ENCODE measurements at places on chromosomes 4 and X.
A peak's percentile ranks its signal among the peaks of the same experiment; 100 is the strongest.

DNA sequence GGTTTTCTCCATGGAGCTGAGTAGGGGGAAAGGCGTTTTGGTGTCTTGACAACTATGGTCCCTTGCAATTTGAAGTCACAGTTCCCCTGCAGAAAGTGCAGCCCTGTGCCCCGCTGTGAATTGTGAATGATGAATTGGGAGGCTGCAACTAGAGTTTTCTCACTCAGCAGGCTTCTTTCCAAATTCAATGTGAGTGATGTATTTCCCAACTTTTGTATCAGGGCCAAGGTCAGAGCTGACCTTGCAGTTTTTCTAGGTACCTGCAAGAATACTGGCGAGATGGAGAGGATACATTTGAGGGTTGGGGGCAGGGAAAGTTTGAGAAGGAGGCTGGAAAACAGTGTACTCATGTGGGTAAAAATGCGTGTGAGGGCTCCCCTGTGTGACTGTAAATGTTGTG is 11.7 kb downstream of the PHEX start:
- DNase-seq: no peak

- no peak for DNase-seq
Measured at GRCh38 chrX:906586-906985, 276.0 kb downstream of the SHOX start.

- no peak for DNase-seq
Measured at GRCh38 chrX:150731795-150732194, 38.6 kb downstream of the MTMR1 start.

GRCh38 chr4:112817933-112818593 is 181.1 kb downstream of the LARP7 start:
- DNase-seq: no peak

GRCh38 chr4:52604215-52604614 is 54.9 kb downstream of the USP46 start:
- no peak for DNase-seq

DNA sequence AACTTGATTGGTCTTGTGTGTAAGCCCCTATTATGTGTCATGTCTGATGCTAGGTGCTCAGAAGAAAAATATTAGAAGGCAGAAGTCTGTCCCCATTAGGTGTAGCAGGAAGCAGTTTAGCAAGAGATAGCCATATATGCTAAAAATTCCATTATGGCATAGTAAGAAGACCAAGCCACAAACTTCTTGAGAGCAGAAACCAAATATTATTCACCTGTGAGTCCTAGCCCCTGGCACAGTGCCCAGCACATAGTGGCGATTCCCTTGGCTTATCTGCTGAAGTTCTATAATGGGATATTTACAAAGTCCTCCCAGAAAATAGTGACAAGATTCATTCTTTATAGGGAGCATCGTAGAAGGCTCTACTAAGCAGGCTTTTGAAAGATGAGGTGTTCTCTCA is 174.4 kb downstream of the RAB28 start:
- DNase-seq: no peak

DNA sequence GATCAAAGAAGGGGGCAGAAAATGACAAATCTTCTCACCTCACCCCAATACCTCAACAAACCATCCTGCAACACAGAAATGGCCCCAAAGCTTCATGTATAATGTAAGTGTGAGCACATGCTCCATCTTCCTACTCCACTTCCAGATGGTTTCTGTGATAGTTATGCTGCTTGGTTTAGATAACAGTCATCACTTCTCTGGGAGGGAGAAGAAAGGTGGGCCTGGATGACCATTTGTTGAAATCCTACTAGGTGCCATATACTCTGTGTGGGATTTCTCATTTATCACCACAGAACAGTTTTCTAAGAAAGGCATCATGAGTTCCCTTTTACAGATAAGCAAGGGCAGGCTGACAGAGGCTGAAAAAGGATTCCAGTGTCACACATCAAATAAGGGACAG is 31.3 kb upstream of the NXF3 start:
- no peak for DNase-seq

GRCh38 chr4:46934726-46935125 is 25.7 kb upstream of the COX7B2 start:
- DNase-seq: no peak

- no peak for DNase-seq
Measured at GRCh38 chrX:134443020-134443419, 16.9 kb upstream of the HPRT1 start.

GRCh38 chr4:41058426-41058825 is 155.9 kb downstream of the APBB2 start:
- no peak for DNase-seq

DNA sequence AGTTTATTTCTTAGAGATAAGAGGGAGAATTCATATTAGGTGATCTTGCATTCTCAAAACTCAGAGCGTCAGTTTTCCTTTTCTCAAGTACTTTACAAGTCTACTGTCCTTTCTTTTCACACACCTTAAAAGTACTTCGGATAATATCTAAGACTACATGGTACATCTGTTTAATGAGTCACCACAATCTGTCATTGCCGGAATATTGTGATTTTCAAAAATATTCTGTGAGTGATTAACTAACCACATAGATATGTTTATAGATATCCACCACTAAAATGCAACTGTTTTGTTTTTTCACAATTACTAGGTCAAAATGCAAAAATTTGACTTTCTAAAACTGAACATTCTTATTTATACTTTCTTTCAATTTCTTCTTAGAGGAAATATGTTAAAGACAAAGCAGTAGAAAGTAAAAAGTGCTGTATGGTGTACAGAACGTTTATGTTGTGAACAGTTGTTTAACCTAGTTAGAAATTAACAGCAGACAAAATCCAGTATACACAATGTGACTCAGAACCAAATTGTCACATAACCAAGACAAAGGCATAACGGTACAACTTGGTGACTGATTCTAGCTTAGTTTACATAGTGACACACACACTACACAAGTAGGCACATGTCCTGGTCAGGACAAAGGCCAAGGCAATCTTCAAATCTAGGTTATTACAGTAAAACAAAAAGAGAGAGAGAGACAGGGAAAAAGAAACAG is 482.9 kb downstream of the NAF1 start:
- DNase-seq: no peak

DNA sequence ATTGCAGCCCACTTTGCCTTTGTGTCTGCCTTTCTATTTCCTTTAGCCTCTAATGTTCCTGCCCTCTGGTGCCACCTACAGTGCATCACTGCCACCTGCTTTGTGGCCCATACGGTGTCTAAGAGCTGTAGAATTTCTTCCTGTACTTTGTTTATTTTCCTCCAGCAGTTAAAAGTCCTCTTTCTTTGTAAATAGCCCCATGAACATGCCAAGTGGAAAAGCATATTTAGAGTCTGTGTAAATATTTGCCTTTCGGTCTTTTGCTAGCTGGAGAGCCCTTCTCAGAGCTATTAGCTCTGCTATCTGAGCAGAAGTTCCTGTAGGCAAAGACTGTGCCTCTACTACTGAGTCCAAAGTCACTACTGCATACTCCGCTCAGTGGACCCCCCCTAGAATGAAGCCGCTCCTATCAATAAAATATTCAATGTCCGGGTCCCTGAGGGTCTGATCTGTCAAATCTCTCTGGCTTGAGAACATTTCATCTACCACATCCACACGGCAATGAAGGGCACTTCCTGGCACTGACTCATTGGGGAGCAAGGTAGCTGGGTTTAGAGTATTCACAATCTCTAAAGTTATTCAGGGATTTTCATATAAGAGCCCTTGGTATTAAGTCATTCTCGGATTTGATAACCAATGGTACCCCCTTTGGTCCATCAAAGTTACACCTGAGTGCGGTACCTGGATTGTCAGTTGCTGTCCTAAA is 36.3 kb downstream of the SULT1E1 start:
- DNase-seq: no peak

DNA sequence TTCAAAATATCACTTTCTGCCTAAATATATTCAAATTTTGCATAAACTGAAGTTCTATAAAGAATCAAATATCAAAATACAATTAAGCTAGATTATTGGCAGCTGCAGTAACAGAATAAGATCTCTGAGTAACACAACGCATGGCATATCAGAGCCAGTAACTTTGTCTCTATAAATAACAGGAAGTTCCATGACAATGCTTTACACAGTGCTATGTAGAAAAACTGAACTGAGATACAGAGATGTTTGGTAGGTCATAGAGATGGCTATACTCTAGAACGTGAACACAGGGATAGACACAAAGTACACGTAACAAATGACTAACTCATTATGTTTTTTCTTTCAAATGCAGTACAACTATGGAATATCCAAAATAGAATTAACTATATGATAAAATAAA is 18.2 kb downstream of the UBE2D3 start:
- DNase-seq: no peak

DNA sequence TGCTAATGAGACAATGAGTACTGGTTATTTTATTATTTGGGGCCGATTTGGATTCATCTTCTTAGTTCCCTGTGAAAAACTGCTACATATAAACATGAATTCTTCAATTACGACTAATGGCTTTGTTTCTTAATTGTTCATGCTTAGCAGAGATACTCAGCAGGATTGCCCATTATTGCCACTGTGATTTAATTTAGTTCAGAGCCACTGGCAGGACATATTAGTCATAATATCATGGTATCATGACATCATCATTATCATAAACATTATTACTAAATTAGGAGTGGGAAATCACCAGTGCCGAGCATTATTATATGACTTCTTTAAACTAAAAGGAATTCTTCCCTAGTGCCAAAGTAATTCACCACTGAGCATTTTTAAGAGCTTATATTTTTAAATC is 201.4 kb downstream of the SPOCK3 start:
- DNase-seq: no peak

GRCh38 chr4:185640811-185641675 is 105.7 kb upstream of the PDLIM3 start:
- DNase-seq: peak; percentile 19

DNA sequence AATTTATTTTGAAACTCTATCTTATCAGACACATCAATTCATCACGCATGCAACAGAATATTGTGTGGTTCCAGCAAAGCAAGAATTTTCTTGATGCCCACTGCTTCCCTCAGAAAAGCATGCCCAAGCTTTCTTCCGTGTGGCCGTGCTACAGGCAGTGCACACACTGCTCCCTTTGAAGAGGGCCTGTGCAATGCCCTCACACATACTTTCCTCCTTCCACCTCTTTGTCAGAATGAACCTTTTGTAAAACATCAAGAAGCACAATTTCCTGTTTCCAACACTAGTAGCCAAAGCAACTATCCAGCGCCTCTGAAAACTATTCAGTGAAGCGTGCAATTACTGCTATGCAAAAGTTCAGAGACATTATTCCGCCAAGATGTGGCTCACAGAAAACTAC is 201.7 kb downstream of the NLGN4X start:
- no peak for DNase-seq

- DNase-seq: no peak
Measured at GRCh38 chr4:6277139-6277802, 7.6 kb downstream of the WFS1 start.

- DNase-seq: no peak
Measured at GRCh38 chr4:150278206-150278605, 200.0 kb downstream of the DCLK2 start.

GRCh38 chr4:38489011-38489861 is 174.8 kb upstream of the KLF3 start:
- DNase-seq: no peak

- DNase-seq: no peak
Measured at GRCh38 chr4:89175611-89176010, 64.3 kb downstream of the TIGD2 start.

- DNase-seq: no peak
Measured at GRCh38 chr4:110621328-110621812, 1.5 kb downstream of the PITX2 start.

DNA sequence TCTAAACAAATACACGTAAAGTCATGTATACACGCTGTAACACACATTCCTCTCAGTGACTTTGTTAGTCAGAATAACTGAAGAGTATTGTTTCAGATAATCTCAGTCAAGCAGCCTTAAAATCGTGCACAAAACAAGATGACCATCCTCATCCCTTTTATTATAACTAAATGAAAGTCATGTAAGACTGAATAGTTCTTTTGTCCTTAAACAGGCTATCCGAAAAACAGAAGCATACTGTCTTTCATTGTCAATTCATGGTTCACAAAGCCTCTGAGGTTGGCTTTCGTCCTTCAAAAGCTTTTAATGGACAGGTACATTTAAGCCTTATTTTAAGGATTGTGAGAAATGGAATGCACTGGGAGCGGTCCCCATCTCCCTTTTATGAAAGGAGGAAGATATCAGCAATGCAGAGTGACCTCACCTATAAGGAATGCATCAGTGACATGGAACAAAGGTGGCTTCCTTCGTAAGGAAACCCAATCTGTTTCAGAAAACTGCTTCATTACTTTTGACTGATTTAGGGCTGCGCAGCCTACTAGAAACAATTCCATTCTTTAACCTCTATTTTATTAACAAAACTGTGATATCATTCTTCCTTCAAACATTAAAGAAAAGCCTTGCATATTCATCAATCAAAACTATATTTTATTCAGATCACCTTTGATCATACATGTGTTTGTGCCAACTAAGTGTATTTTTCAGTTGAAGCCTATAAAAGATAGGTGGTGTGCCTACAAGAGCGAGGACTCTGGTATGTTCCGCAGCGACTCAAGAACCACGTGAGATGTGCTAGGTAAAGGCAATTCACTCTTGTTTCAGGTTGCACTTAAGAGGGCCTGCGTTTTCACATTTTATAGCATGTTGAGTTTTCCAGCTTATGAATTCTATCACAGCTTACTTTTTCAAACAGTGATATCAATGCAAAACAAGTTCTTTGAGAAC is 19.2 kb downstream of the SH3RF1 start:
- DNase-seq: no peak

- no peak for DNase-seq
Measured at GRCh38 chr4:1359144-1359501, 12.1 kb downstream of the UVSSA start.

- no peak for DNase-seq
Measured at GRCh38 chr4:14850455-14851097, 151.7 kb upstream of the CPEB2 start.

GRCh38 chrX:31353095-31353494 is 281.3 kb upstream of the FTHL17 start:
- DNase-seq: no peak

- peak; percentile 41 for DNase-seq
Measured at GRCh38 chr4:115090483-115091075, 22.8 kb downstream of the NDST4 start.

Measured in bone marrow (tissue), 2 donors.